Chondrocyte (in vitro differentiated cells): ENCODE measurements at places on chromosomes 13 and 19.

- no peak for DNase-seq
Observed at GRCh38 chr13:45195421-45195820, 5.4 kb downstream of the KCTD4 start.

- DNase-seq, result no peak
Observed at GRCh38 chr19:20171285-20171684, 4.3 kb downstream of the ZNF486 start.

DNA sequence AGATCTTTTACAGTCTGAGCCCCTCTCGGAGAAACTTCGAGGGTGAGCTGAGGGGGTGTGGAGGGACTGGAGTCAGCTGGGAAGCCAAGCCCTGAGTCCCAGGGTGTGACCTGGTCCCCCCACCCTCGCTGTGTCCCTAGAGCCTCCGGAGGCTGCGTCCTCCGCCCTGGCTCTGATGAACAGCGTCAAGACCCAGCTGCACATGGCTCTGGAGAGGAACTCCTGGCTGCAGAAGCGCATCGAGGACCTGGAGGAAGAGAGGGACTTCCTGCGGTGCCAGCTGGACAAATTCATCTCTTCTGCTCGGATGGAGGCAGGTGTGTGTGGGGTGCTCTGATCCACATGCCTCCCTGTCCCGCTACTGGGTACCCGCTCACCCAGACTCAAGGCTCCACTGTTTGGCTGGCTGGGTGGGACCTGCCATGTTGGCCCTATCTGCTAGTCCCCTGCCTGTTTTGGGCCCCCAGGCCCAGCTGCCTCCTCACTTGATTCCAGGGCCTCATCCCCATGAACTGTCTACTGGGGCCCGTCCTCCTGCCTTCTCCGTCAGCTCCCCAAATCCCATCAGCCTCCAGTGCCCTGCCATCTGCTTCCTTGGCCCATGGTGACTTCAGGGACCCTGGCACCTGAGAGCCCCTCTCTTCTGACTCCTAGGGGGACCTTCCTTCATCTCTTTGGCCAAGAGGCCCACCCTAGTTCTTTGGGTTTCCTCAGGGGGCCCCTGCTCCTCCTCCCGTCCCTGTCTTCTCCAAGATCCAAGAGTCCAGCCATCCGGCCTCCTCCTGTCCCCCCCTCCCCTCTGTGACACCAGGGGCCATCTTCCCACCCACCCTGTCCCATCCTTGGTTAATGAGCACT lies 1.5 kb downstream of the CCDC106 start:
- peak; percentile 74 for DNase-seq

DNA sequence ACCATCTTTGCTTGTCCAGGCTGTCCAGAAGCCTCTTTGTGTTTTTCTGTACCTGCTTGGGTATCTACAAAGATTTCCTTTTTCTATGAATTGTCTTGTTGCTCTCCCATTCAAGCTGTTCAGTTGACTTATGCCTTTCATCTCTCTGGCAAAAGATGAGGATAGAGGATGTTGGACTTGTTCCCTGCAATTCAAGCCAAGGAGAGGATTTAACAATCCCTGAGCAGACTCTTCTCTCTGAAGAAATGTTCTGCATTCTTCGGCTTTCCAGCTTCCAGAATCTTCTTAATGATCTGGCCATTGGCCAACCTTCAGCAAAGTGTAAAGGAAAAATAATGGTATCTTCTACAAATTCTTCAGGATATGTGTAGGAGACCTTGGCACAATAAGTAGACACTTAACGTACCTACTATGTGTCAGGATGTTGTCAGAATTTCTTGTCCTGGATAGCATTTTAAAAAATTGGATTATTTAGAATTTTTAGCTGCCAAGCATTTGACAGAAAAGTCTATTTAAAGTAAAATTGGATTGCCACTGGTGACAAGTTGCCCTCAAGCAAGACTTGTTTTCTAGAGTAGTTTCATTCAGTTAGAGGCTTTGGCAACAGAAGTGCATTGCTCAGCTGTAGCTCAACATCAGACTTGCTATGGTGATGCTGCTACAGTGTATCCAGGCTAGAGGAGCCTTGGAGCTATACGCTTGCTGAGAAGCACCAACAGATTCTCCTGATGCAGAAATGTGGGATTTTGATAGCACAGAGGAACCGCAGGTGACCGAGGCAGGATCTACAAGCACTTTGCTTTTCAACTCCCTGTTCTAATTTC lies 455.7 kb downstream of the SUCLA2 start:
- DNase-seq, result no peak

GRCh38 chr19:13830741-13831536 lies 35.7 kb downstream of the ZSWIM4 start:
- no peak for DNase-seq

DNA sequence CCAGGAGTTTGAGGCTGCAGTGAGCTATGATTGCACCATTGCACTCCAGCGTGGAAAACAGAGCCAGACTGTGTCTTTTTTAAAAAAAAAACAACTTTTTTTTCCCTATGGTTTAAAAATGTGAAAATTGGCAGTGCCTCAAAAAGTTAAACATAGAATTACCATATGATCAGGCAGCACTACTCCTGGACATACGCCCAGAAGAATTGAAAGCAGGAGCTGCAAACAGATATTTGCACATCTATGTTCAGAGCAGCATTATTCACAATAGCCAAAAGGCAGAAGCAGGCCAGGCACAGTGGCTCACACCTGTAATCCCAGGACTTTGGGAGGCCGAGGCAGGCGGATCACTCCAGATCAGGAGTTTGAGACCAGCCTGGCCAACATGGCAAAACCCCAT lies 3.8 kb upstream of the RETN start:
- no peak for DNase-seq

DNA sequence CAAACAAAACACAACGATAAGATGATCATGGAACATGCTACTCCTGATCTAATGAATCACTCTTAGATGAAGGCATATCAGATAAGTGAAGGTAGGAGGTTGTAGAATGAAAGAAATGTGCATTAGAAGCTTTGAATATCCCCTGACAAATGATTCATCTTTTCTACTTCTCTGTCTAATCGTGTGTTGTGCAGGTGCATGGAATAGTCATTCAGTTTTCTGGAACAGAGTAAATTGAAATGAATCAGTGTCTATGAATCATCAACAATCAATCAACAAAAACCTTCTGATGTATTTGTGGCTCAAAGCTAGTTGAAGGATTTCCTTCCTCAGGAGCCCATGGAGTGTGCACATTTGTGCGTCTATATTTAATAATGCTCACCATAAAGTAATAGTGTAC lies 1290.4 kb upstream of the PCDH20 start:
- no peak for DNase-seq

DNA sequence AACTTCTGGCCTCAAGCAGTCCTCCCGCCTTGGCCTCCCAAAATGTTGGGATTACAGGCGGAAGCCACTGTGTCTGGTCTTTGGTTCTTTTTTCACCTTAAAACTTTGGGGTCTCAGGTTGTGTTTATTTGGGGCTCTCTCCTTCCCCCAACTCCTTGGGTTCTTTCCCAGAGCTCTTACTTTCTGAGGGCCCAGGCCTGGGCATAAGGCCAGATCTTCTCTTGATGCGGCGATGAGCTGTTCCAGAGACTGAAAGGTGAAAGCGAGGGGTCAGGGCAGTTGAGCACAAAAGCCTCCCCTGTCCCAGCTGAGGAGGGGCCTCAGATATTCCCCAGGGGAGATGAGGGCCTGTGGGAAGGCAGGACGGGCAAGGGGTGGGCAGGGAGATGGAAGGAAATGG lies 7.1 kb downstream of the POLR1G start:
- DNase-seq, result no peak

DNA sequence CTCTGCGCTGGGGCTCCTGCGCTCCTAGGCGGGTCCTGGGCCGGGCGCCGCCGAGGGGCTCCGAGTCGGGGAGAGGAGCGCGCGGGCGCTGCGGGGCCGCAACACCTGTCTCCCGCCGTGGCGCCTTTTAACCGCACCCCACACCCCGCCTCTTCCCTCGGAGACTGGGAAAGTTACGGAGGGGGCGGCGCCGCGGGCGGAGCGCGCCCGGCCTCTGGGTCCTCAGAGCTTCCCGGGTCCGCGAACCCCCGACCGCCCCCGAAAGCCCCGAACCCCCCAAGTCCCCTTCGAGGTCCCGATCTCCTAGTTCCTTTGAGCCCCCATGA lies at the start of gene GJB2:
TSS of gene GJB2 (minus strand) at position 103 of the 326 bp plus-strand sequence. CDS start 3,357 bp downstream, outside the sequence.
- DNase-seq, result no peak

- no peak for DNase-seq
Observed at GRCh38 chr19:30670011-30670329, 297.8 kb downstream of the ZNF536 start.

DNA sequence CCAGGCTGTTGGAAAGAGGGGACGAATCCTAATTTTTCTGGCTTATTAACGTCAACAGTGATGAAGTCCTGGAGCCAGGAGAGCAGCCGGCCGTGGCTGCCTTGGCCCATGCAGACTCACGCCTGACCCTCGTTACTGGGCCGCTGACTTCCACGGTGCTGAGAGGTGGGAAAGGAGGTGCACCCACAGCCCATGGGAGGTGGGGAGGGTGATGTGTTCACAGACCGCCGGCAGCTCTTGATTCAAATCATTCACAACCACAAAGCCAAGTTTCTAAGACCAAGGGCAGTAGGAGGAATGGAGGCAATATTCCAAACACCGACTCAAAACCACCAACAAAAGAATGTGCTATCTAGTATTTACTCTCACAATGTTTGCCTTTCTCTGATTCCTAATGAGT lies 24.3 kb downstream of the COL4A2 start:
- DNase-seq, result no peak
